ENCODE measurements at places on chromosomes 3 and 15.

DNA sequence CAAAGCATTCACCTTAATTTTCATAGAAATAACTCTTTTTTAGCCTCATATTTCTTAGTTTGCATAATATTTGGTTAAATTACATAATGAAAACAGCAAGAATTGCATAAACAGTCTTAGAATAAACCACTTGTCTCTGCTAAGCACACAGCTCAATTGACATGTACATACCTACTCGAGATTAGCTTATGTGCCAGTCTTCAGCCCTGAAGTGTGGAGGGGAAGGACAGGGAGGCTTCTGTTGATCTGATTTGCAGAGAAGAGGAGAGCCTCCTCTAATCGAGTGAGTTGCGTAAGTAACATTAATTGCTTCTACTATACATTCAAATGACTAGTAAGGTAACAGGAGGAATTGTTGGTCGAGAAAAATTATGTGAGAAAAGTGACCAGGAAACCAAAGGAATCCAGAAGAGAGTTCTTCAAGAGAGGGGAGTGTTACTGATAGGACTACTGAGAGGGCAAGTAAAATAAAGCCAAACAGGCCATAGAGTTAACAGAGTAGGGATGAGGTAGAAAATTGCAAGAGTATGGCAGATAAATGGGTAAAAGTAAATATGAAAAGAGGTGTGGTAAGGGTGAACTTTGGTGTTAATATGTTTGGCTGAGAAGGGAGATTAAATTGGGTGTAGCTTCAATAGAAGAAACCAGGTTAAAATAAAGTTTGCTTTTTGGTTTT lies 7.1 kb upstream of the GOLIM4 start:
- DNase-seq = no peak

- no peak for DNase-seq
Observed at GRCh38 chr15:25242957-25243799, 195.6 kb downstream of the UBE3A start.

DNA sequence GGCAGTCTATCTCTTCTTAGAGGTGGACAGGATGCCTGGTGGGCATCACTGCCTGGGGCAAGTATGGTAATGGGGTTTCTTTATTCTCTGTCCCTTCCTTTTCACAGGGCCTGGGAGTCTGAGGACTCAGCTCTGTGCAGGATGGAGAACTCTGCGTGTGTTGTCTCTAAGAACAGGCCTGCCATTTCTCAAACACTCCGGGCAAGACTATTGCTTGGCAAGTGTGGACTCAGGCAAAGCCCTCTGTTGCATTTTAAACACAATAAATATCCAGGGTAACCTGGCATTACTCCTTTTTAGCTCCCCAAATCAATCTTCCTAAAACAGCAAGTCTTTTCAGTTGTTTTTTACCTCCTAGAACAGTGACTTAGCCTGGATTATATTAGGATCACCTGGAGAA lies 185.1 kb upstream of the ROPN1 start:
- no peak for DNase-seq

GRCh38 chr3:13544951-13545651 lies 3.8 kb upstream of the FBLN2 start:
- DNase-seq = no peak

- DNase-seq = no peak
Observed at GRCh38 chr15:65912235-65912634, 42.9 kb downstream of the RAB11A start.

GRCh38 chr3:140423146-140423545 lies 254.7 kb upstream of the TRIM42 start:
- no peak for DNase-seq

DNA sequence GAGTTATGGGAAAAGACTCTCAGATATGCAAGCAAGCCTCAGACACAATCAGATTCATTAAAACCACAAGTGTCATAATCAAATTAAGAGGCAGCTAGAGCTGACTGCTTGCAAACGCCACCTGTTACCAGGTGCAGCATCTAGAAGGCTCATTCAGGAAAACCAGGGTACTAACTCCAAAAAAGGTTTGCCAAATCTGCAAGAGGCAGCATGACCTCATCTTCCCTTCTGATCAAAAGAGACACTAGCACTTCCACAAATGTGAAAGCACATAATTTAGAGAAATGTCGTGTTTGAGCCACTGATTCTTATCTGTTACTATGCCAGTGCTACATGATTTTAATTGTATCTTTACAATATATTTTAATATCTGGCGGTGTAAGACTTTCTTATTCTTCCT lies 123.3 kb upstream of the NANOGP8 start:
- DNase-seq = no peak

DNA sequence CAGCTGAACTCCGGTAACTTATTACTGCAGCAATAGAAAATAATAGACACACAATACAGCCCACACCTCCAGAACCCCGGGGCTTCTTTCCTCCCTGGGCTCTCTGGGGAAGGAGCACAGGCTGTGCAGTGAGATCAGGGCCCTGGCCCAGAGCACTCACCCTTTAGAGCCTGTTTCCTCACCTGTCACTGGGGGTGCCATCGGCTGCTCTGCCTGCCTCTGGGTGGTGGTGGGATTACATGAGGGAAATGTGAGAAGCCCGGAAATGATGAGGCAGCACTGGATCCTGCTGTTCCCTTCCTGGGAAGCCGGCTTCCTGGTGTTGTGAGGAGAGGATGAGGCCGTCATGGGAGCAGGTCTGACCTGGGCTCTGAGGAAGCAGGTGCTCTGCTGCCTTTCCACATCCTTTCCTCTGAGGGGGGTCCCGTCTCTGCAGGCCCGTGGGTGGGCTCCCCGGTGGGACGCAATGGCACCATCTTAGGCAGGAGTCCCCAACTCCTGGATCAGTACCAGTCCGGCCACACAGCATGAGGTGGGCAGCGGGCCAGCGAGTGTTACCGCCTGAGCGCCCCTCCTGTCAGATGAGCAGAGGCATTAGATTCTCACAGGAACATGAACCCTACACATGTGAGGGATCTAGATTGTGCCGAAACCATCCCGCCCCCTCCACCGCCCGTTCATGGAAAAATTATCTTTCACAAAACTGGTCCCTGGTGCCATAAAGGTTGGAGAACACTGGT lies 220.9 kb upstream of the CTDSPL start:
- no peak for DNase-seq

- no peak for DNase-seq
Observed at GRCh38 chr15:41102854-41103253, 13.2 kb downstream of the INO80 start.

- no peak for DNase-seq
Observed at GRCh38 chr15:56411122-56411749, 46.0 kb downstream of the TEX9 start.

DNA sequence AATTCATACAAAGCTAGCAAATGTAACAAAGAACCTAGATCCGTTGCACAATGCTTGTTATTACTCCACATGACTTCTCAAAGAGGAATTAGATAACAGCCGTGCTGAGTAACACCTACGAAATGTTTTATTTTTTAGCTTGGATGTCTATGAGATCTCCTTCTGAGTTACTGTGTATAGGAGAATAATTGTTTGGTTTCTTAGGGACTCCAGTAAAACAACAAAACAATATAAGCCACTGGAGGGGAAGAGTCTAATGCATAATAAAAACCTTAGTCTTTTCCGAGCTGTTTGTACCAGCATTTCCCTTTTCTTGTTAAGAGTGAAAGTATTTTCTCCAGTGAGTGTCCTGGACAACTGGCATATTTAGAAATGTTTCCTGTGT lies 15.6 kb downstream of the SNAP23 start:
- DNase-seq = no peak

GRCh38 chr3:12195231-12195630 lies 36.5 kb upstream of the TIMP4 start:
- no peak for DNase-seq

DNA sequence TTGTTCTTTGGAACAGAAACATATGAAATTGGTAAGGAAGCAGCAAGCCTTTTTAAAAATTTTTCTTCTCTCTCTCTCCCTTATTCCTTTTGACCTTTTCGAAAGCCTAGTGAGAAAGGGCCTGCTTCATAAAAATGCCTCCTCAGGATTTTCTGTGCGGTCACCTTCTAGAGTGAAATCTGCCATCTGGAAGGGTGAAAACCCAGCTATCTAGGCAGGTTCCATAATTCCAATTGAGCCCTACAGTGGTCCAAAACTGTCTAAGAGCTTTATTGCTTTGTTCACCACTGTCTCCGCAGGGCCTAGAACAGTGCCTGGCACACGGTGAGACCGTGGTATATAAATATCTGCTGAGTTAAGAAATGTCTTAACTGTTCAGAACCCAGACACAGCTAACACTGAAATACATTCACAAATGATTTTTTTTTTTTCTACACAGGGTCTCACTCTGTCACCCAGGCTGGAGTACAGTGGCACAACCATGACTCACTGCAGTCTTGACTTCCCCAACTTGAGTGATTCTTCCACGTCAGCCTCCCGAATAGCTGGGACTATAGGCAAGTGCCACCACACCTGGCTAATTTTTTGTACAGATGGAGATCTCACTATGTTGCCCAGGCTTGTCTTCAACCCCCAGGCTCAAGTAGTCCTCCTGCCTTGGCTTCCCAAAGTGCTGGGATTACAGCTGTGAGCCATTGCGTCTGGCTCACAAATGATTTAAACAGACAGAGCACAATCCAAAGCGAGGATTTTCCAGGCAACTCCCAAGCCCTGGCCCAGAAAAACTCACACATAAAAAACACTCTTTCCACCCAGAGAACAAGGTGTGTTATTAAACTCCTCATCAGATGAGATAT lies 64.4 kb downstream of the FRMD4B start:
- no peak for DNase-seq
